Stimulated activated CD8-positive, alpha-beta memory T cell treated with anti-CD3 and anti-CD28 coated beads, Interleukin-15, amount 100 ng/mL, for 48 hours (primary cell): ENCODE measurements at places on chromosomes 2 and 18.
A peak's percentile ranks its signal among the peaks of the same experiment; 100 is the strongest.

DNA sequence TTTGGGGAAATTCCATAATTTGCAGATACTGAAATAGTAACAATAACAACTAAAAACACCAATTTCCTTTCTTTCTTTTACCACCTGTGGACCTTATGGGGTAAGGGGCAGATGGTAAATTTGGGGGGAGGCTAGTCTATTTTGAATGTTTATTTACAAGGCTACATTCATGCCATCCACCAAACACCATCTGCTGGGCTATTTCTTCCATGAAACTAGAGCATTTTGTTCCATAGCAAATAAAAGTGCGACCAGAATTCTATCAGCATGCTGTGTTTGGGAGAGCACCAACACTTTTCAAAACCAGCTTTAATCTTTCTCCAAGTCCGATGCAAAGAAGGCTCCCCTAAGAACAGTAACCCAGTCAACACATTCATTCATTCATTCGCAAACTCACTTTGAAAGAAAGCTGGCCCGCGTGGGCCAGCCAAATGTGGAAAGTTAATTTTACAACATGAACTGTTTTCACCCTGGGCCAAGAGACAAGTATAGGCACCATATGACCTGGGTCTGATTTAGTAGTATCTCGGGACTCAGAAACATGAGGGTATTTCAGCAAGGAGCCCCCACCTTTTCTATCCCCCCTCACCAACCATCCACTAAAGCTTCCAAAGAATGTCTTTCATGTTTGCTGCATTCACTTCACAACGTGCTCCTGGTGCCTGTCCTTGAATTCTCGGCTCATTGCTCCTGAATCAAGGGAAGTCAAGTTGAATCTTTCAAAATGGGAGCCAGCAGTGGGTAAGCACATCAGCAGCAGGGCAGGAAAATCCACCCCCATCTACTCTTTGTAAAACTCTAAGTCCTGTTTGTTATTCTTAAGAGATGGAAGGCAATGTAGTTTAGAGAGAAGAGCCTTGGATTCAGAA lies 210.6 kb downstream of the C1D start:
- no peak for DNase-seq

DNA sequence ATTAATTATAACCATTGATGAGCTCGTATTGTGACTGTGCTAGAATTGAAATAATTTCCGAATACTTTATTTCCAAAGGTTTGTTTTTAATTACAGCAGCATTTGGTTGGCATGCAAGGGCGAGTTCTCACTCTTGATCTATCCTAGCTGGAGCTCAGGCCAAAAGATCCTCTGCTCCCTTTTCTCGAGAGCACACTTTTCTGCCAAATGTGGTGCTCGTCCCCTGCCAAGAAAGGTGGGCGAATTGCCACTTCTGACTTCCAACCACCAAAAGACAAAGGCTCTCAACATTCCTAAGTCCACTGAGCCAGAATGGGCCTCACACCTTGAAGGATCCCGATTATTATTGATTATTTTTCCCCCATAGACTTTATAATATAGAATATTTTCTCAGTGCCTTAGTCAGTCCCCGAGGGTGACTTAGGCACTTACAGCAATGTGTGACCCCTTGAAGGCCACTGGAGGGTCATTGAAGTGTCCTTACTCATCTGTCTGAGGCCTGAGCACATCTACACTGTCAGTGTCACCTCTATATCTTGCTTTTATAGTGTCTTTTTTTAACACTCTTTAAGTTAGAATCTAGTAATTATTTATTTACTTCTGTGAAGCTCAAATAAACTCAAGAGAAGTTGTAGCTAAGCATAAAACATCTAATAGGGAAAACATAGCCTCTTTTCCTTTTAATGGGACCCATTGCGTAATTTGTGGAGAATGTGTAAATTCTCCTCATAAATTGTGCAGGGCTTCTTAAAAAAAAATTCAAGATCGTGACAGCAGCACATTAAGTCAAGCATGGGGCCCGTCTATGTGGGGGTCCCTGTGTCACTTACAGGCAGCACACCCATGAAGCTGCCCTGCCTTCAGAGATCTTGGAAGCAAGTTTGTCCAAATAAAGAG lies 98.3 kb downstream of the MEIS1 start:
- no peak for DNase-seq

DNA sequence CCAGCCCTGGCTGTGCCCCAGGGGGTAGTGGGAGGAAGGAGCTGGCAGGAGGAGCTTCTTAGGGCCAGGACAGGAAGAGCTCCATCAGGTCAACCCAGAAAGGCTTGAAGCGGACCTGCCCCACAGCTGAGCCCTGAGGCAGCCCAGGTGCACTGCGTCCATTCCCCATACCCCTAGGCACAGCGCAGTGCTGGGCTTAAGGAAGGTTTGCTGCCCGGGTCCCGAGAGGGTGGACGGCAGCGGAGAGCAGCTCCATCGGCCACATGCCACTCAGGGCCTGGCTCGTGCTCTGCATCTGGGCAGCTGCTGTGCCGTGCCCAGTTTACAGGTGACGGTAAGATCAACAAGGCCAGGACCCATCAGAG lies 26.4 kb downstream of the DNMT3A start:
- DNase-seq = no peak

GRCh38 chr2:203891474-203891873 lies 23.9 kb downstream of the CTLA4 start:
- no peak for DNase-seq

- no peak for DNase-seq
Measured at GRCh38 chr2:176516051-176516602, 246.9 kb downstream of the MTX2 start.

DNA sequence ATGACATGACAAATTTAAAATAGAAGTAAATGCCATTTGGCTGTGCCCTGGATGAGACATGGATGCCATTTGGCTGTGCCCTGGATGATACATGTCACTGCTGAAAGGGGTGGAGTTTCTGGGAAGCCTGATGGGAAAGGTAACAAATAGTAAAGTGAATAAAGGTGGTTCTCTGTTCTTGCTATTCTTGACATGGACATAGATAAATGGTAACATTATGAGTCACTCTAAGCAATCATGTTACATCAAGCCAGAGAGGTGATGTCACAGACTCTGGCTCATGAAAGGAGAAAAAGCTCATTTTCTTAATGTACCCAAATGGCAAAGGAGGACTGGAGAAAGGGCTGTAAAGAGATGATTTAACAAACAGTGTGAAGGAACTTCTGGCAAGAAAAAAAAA lies 86.4 kb downstream of the EML6 start:
- DNase-seq = no peak

DNA sequence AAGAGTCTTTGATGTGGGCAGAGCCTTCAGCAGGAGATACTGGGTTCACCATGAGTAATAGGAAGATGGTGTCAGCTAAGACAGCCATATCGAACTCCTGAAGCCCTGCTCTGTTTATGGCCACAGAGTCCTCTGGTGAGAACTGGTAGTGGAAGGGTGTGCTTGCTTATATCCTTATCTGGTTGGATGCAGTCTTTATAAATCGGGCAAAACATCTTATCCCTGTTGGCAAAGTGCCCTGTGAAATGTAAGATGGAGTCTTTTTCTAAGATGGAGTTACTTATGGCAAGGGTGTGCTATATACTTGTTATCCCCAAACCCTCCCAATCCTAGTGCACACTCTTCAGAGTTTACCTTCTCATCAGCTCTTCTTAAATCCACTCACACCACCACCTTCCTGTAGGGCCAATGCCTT lies 190.8 kb upstream of the PARD3B start:
- DNase-seq = no peak

- DNase-seq = no peak
Measured at GRCh38 chr2:119749477-119750012, 10.2 kb upstream of the PTPN4 start.

DNA sequence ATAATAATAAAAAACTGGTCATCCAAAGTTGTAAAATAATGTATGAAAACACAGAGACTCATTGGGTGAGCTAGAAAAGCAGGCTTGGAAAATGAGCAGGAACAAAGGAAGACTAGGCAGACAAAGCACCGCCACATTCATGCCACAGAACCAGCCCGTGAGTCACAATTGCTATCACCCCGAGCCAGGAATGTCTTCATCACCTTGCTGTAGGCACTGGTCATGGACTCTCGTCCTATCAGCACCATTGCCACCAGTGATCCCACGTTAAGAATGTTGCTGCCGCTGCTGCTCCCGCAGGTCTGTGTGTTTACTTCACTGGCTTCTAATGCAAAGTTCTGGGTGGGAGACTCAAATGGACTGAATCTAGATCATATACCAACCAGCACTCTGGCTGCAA lies 417.9 kb downstream of the PID1 start:
- DNase-seq = no peak

GRCh38 chr2:107202962-107203591 lies 317.1 kb upstream of the ST6GAL2 start:
- no peak for DNase-seq

GRCh38 chr2:28452534-28453081 lies 43.3 kb upstream of the PLB1 start:
- DNase-seq = peak; percentile 62

GRCh38 chr2:165197346-165197745 lies 6.5 kb downstream of the SCN3A start:
- no peak for DNase-seq

- DNase-seq = no peak
Measured at GRCh38 chr2:144230033-144230432, 289.9 kb downstream of the ZEB2 start.

DNA sequence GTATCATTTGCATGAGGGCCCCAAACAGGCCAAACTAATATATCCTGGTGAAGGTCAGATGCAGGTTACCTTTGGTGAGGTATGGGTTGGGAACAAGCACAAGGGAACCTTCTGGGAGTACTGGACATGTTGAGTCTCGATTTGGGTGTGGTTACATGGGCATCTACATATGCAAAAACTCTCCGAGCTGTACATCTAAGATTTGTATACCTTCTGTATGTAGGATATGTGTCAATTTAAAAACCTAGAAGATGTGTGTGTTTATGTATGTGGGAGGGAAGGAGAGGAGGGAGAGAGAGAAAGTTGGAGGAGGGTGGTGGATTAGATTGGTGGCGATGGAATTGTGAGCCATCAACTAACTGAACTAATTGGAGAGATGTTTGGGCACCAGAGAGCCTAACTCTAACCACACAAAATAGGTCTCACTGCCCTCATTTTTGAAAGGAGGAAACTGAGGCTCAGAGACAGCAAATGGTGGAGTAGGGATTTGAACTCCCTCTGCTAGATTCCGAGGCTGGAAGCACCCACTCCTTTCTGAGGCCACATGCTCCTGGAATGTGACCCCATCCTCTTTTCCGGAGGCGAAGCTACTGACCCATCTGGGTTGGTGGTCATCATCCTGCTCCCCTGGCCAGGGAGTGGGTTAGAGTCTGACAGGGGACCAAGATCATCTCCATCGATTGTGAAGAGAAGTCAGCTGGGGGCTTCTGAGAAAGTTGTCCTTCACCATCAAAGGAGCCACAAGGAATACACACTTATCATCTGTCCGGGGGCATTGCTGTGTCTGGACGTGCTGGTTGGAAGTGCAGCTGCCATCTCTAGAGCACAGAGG lies 107.3 kb upstream of the MYCN start:
- no peak for DNase-seq

GRCh38 chr18:2143636-2144035 lies 427.7 kb downstream of the METTL4 start:
- no peak for DNase-seq

GRCh38 chr18:27887287-27887686 lies 289.6 kb downstream of the CDH2 start:
- no peak for DNase-seq

DNA sequence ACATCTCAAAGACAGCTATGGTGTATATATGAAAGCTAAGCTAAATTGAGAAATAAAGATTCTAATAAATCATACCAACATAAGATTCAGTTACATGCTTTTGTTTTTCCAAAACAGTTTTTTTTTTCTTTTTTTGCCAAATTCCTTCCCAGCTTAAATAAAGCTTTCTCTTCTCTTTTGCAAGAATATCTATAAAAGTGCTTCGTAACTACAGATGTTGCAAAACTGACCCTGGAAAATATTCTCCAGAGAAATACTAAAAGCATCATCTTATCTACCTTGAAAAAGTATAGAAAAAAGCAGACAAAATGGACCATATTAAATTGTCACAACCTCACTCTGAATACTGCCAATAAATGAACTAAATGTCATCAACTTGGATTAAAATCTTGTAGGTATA lies 38.7 kb downstream of the FANCL start:
- no peak for DNase-seq

DNA sequence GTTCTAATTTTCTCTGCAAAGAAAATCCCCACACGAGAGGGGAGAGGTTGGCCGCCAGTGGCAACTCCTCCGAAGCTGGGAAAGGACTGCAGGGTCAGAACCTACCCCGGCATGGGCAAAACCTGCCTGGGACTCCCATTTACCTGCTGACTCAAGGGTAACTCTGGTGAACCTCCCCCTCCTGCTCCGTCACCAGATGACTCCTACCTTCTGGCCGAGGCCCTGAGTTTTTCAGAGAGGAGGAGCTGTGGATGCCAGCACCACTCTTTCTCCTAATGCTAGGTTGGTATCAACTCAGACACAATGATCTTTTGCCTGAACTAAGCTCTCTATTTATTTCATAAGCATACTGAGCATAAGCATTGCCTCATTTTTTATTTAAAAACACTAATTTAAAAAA lies 96.6 kb downstream of the ALPK2 start:
- no peak for DNase-seq

DNA sequence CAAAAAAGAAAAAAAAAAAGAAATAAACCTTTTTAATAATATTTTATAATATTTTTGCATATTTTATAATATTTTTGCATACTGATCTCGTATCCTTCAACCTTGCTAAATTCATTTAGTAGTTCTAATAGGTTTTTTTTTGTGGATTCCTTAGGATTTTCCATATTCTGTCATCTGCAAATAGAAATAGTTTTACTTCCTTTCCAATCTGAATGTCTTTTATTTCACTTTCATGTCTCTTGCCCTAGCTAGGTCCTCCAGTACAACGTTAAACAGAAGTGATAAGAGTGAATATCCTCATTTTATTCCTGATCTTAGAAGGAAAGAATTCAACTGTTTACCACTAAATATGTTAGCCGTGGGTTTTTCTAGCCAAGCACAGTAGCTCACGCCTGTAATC lies 13.7 kb downstream of the LMAN2L start:
- DNase-seq = no peak

GRCh38 chr2:68594674-68595492 lies 48.5 kb upstream of the PROKR1 start:
- no peak for DNase-seq

DNA sequence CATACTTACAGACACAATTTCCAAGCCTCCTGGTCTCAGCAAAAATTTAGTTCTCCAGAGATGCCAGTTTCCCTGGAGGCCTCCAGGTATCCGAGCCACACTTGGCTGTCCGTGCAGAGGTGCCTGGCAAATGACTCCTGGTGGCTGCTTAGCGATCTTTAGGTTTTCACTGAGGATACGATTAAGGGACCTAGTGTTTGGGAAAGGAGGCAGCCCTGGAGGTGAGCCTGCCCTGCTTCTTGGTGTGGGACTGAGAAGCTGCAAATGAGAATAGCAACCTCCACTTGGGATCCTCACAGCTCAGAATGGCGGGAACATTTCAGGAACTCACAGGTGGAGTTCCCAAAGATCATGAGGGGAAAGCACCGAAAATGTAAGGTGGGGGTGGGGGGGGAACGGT lies 217.6 kb downstream of the ALPK2 start:
- no peak for DNase-seq

DNA sequence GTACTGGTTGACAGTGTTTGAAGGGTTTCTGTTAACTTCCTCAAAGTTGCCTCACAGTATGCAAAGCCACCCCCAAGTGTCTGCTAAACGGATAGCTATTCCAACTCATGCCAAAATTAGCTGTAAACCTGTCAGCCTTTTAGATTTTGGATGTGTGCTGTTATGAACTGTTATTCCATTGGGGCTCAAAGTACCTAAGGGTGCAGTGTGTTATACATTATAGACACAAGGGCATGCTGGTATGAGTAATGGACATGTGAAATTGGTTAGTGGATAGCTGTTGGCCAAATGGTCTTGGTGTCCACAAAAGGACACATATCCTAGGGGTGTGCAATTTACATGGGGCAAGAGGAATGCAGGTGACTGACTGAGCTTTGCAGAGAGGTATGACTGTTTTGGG lies 33.7 kb upstream of the CCBE1 start:
- no peak for DNase-seq
